Hematopoietic multipotent progenitor cell (in vitro differentiated cells): ENCODE measurements at places on chromosomes 2 and 18.
A peak's percentile ranks its signal among the peaks of the same experiment; 100 is the strongest.

GRCh38 chr2:199707593-199708185, 143.3 kb downstream of the FTCDNL1 start:
- peak; percentile 51 for DNase-seq

GRCh38 chr2:126658319-126658904, 2.5 kb downstream of the GYPC start:
- no peak for DNase-seq

- DNase-seq, result no peak
These were observed 244.9 kb downstream of the SP3 start for GRCh38 chr2:173720306-173720705.

DNA sequence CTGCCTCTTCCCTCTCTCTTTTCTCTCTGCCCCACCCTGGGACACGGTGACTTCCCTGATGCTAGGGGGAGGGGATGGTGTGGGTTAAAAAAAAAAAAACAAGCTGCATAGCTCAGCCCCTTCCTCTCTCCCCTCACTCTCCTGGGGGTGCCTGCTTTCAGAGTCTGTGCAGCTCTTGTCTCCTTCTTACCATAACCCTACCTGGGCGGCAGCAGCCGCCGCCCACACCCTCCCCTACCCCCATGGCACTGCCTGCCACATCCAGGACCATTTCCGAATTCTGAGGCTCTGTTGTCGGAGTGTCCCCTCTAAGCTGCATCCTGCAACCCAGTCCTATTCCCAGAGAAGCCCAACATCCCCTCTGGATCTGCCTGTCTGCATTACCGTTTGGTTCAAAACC, 16.0 kb downstream of the TTC32 start:
- no peak for DNase-seq

DNA sequence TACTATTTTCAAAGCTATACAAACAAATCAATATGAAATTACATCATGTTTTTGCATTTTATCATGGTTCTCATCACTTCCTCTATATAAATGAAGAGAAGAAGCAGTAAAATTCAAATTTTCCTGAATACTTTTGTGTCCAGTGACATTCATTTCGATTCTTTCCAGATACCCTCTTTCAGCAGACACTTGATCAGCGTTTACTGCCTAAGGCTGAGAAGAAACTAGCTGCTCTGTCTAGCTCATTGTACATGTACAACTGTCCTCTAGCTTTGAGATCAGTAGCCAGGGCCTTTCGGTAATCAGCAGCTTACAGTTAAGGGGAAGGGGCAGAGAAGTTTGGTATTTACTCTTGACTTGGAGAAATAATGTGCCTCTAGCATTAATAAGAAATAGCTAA, 4.8 kb downstream of the VRK2 start:
- no peak for DNase-seq

DNA sequence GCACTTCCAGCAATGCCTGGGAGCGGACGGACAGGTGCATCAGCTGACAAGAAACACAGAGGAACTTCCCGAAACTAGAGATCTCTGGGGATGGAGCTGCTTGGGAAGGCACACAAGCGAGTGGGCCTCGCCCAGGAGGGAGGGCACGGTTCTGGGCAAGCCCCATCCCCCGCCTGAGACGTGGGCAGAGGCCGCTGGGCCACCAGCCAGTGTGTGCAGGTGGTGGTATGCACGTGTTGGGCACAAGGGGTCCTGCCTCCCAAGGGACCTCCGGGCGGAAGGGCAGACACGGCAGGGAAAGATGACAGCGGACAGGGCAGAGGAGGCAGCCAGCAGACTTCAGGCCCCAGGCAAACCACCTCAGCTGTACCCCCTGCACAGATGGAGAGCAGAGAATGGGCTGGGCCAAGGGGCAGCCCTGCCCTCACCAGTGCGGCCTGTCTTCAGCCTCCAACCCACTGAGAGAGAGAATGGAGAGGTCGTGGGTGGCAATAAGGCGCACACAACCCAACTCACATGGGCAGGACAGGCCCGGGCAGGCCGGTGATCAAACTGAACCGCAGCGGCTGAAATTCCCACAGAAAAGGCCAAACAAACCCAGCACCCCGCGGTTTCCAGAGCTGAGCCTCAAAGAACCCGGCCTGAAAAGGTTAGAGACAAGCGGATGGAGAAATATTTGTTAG, 51.2 kb downstream of the HDAC4 start:
- DNase-seq, result no peak

DNA sequence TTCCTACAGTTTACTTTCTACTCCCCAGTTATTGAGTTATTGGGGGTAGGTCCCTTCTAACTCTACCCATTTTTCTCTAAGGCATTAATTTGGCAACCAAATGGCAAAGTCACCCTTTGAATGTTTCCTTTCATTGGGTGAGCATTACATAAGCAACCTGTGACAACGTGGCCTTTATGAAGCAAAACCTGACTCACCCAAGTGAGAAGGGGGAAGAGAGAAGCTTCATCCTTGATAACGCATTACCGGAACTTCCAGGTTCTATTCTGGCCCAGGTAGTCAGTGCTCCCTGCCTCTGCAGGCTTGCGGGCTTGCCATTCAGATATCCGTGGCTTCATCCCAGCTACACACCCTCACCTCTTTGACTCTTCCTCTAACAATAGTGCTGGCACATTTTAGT, 39.1 kb upstream of the FAM124B start:
- DNase-seq, result no peak

GRCh38 chr2:213175673-213176247, 24.3 kb upstream of the IKZF2 start:
- DNase-seq, result no peak

DNA sequence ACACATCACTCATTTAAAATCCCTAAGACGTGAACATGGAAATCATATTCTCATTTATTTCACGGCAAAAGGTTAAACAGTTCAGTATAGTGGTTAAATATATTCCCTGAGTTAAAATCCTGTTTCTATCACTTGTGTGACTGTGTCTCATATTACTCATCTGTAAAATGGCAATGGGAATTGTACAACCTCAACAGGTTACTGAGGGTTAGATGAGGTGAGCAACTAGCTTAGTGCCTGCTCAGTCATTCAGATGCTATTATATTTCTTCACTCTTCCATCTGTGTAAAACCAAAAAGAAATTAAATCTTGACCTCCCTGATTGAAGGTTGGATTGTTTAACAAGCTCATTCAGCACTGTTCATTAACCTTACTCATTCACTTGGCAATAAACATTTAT, 212.4 kb upstream of the STK17B start:
- no peak for DNase-seq

DNA sequence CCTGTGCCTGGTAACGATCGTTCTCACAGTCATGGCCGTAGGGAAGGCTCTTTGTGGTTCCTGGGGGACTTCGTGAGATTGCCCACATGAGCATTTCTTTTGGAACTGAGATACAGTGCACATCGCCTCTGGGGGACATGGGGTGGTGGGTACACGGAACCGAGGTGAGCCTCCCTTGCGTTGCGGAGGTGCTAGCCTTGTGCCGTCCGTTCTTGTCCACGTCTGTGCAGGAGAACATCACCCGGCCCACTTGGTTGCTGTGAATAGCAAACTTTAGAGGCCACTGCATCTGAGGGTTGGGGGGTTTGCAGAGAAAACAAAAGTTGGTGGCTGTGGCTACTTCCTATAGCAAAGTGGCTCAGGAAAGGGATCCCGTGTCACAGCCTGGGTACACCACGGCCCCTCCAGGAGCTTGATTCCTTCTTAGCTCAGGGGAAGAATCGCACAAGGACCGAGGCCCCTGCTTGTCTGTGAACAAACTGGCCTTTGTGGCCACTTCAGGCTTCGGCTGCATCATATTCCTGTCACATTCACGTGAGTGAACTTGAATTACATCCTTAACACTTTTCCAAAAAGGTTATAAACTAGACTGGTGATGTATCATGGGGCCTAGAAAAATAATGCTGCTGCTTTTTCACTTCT, 72.6 kb downstream of the LRRFIP1 start:
- no peak for DNase-seq

DNA sequence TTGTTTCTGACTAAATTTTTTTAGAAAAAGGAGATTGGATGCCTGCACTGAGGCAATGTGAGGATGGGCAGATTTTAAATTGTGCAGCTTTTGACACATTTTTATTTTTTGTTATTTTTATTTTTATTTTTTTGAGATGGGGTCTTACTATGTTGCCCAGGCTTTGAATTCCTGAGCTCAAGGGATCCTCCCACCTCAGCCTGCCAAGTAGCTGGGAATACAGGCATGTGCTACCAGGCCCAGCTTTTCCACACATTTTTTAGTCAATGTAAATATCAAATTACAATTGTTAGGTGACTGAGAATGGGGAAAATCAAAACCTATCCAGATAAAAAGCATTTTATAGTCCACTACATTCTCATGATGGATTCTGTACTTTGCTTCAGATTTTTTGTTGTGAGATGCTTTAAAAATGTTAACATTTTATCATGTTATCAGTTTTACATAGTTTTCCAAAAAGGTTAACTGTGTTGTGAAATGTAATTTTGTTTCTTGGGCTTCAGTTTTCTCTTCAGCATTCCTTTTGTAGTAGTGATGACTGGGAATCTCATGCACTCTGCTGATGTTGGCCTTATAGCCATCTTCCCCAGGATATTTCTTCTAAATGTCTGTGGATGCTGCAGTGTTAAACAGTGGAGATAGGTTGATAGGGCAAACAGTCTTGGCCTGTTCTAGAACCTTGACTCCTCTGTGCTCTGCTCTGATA, 41.4 kb downstream of the PKP4 start:
- DNase-seq, result no peak

DNA sequence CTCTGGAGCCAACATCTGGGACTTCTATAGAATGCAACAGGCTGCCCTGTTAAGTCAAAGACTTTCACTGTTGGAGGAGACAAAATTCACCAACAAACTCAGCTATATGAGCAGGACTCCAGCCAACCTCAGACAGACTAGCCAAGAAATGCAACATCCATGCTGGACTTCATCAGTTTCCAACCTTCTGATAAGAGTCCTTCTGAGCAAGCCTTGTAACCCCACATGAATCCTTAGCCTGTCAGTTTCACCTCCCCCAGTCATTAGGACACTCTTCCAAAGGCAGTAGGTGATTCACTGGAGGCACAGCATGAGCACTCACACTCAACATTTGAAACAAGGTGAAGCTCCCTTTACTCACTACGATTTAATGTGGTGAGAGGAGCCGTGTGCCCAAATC, 5.8 kb downstream of the TBC1D8 start:
- DNase-seq, result no peak

DNA sequence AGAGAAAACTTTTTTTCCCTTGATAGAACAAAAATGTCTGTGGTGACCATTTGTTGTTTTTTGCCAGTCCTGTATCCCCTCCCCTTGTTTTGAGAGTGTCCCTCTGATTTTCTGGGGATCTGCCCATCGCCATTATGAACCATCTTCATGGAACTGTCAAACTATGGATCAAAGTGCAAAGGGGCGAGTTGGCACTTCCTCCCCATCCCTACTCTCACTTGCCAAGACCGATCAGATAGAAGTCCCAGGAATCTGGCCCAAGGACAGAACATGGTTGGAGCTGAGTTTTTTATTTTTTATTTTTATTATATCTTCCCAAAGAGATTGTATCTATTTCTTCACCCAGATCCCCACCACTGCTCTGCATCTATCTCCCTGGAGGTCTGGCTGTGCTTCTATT, 221.4 kb downstream of the IKZF2 start:
- no peak for DNase-seq

DNA sequence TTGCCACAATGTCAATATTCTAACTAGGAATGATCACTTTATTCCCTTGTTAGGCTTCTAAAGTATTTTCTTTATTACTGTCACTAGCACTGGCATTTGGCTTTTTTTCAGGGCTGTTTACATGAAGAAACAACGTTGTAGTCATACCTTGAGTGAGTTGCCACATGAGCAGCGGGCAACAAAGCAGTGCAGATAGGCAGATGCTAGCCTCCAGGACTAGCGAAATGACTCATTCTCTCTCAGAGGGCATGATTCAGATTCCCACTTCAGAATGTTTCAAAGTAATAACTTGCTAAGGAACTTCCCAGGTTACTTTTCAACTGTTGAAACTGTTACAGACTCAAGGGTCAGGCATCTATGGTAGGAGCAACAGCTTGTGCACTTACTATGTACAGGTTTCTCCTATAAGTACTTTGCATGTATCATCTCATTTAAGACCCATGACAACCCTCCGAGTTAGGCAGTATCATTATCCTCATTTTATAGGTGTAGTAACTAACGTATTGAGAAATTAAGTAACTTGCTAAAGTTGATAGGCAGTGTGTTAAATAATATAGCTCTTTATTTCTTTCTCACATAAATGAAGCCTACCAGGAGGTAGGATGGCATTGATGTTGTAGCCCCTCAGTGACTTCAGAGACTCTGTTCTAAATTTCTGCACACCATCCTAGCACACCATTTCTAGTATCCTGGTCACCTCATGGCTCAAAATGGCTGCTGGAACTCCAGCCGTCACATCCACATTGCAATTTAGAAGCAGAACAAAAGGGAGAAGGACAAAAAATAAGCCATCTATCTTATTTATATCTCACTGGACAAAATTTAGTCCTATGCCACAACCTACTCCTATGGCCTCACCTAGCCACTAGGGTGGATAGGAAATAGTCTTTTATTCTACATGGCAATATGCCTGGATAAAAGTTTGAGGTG, 83.3 kb downstream of the ICOS start:
- DNase-seq, result no peak

DNA sequence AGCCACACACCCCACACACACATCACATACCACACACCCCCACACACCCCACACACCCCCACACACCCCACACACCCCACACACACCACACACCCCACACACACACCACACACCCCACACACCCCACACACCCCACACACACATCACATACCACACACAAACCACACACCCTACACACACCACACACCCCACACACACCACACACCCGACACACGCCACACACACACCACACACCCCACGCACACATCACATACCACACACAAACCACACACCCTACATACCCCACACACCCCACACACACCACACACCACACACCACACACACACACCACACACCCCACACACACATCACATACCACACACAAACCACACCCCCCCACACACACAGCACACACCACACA, 22.4 kb downstream of the TWIST2 start:
- no peak for DNase-seq

- DNase-seq, result no peak
These were observed 411.6 kb upstream of the NRP2 start for GRCh38 chr2:205270689-205271088.

DNA sequence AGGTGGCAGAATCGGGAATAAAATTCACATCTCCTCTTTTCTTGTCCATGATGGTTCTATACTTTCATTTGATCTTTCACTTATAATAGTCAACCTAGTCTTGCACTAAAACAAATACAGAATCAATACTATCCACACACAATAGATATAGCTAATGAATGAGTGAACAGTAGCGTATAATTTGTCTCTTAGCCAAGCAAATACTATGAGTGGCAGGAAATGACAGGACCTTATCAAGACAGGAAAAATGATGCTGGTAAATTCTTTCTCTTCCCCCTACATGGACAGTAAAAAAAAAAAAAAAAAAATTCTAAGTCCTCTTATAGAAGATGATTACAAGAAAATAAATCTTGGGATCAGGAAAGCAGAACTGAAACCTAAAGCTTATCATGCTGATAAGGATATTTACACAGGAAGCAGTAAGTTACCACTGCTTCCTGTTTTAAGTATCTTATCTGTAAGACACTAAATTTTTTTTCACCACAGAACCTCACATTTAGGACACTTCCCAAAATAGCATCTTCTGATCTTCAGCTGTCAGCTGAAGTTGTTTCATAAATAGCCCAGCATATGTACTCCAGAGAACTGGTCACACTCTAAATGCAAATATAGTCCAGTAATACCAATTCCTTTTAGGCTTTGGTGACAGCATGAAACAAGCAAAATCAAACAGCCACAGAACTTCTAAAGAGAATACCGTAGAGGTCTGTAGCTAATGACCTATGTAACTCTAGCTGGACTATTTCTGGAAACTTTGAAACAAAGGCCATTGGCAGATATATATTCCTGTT, 27.0 kb downstream of the IRS1 start:
- peak; percentile 46 for DNase-seq

GRCh38 chr2:182868054-182868796, 1.8 kb upstream of the FRZB start:
- DNase-seq, result no peak
